ENCODE measurements at places on chromosomes 3 and 15.

- DNase-seq: peak; percentile 69
Observed at GRCh38 chr15:33150431-33150941, 44.0 kb downstream of the FMN1 start.

- peak; percentile 89 for DNase-seq
Observed at GRCh38 chr3:14921034-14921616, 26.3 kb upstream of the NR2C2 start.

DNA sequence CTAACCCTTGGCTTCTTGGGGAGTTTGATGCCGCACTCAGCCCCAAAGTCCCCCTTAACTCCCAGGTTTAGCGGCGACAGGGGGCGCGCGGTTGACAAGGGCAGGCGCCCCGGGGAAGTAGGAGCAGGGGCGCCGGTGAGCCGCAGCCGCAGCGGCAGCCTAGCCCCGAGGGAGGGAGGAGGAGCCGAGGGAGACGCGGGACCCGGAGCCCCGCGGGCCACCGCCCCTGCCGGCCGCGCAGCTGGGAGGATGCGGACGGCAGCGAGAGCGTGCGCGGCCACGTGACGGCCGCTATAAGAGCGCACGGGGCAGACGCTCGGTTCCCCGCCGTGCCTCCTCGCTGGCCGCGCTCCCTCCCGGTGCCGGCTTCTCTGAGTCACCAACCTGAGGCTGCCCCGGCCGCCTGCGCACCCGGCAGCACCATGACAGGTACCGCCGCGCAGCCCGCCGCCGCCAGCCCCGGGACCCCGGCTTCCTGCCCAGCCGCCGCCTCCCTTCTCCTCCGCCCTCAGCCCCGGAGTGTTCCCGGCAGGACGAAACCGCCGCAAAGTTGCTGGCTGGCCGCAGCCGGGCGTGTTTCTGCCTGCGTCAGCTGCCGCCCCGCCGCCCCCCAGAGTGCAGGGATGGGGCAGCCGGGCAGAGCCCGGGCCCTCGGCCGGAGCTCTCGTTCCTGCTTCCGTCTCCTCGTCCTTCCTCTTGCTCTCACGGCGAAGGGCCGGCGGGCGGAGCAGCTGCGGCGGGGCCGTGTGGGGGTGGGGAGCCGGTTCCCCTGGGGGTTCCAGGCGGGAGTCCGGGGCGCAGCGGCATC is at the start of gene GYG1:
TSS of gene GYG1 (plus strand) at position 322 of the 808 bp plus-strand sequence. CDS start at position 423, 101 bp downstream.
- DNase-seq: peak; percentile 85

DNA sequence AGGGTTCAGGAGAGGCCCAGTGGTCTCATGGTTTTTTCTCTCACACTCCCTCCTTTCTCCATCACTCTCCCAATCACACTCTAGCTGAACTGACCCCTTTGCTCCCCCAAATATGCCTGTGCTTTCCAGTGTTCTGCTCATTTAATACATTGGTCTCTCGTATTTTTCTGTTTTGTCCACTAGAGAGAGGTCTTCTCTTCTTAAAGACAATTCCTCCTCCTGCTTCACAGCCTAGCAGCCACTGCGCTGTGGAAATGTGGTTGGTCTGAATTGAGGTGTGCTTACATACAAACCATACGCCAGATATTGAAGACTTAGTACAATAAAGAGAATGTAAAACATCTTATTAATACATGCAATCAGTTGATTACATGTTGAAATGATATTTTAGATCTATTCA is 60.6 kb upstream of the XCR1 start:
- peak; percentile 68 for DNase-seq

DNA sequence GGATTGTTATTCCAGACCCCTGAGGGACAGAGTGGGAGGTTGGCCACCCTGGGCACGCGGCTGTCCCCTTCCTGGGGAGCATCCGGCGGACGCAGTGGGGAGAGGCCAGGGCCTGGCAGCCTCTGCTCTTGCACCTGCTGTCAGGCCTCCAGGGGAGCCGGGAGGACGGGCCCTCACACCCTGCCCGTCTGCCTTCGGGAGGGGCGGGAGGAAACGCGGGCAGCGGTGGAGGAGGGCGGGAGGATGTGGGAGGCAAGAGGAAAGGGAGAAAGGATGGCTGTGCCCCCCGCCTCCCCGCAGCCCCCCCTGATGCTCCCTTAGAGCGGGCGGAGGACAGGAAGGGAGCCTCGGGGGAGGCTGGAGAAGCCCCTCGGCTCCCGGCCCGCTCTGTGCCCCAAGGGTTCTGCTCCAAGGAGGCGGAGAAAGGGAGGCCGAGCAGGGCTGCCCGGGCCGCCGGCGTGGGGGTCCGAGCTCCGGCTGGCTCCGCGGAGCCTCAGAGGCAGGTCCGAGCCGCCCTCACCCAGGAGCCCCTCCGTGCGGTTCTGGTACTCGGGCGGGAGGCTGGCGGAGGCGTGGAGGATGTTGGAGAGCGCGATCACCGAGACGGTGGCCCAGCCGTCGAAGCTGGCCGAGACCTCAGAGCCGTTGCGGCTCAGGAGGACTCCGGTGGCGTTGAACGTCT is 40.9 kb downstream of the MUC20 start:
- DNase-seq: no peak

- peak; percentile 90 for DNase-seq
Observed at GRCh38 chr15:51322621-51323296, 15.6 kb downstream of the CYP19A1 start.

DNA sequence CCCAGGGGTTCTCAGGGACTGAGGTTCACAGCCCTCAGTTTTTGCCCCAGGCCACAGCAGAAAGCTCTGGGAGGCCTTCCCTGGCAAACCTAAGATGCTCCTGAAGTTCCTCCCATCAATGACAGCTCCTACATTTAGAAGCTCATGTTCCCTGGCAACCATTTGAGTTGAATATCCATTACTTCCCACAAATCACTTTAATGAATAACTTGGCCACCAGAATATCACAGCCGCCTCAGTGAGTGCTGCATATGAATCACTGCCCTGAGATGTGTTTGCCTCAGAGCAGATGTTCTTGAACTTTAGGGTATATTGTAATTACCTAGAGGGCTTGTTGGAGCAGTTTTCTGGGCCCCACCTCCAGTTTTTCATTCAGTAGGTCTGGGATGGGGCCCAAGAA is 27.4 kb downstream of the SLCO2A1 start:
- no peak for DNase-seq

GRCh38 chr3:55885721-55886120 is 398.6 kb upstream of the WNT5A start:
- no peak for DNase-seq

- DNase-seq: no peak
Observed at GRCh38 chr15:98596885-98597392, 51.4 kb upstream of the IGF1R start.

DNA sequence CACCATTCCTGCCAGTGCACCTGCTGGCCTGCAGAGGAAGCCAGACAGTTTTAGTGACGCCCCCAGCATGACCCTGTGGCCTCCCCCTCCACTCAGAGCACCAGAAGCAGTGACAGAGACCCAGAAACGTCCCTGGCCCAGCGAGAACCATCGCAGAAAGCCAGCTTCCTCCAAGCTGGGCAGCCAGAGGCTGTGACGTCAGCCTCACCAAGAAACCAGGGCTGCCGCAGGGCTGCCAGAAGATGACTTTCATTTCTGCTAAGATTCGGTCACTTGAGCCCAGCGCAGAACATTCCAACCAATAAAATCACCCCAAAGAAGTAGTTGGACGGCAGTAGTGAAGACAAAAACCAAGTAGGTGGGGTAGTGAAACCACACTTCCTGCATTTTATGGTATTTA is 29.6 kb upstream of the RPL32 start:
- peak; percentile 77 for DNase-seq

DNA sequence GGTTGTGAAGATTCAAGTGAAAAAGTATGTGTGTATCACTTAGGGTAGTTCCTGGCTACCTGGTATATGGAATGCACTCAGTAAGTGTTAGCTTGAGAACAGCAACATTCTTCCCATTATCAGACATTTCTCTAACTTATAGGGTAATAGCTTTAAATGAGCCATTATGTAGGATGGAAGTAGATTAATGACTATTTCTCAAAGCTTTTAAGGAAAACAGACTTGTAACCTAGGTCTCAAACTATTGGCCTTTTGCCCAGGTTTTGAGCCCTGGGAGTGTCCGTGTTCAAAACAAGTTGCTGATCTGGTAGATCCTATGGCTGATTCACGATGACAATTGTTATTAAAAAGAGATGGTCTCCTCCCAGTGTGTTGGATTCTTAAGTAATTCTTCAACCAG is 129.1 kb upstream of the UMPS start:
- no peak for DNase-seq

- DNase-seq: no peak
Observed at GRCh38 chr3:187999821-188000220, 154.1 kb upstream of the LPP start.

- DNase-seq: no peak
Observed at GRCh38 chr3:37456270-37456708, 281.9 kb upstream of the LRRFIP2 start.

GRCh38 chr15:35080226-35080625 is 4.9 kb downstream of the NANOGP8 start:
- no peak for DNase-seq

DNA sequence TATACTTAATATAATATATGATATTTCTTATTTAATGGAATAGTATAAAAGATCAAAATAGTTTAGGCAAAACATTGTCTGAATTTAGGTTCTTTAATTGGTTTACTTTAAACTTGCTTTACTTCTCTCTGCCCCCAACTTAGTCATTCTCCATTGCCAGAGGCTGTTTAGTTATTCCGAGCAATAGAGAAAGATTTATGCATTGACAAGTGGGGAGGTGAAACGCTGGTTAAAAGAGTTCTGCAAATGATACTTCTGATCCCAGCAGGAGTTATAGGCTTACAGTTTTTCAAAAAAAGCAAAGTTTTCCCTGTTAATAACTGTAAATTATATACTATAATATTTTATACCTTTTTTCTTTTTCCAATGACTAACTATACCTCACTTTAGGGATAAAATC is 145.4 kb downstream of the EPHA3 start:
- DNase-seq: no peak

- no peak for DNase-seq
Observed at GRCh38 chr3:157104928-157105652, 54.9 kb downstream of the CCNL1 start.

GRCh38 chr3:127857333-127857732 is 35.0 kb upstream of the MGLL start:
- no peak for DNase-seq

GRCh38 chr3:15220661-15221060 is 14.6 kb downstream of the CAPN7 start:
- DNase-seq: no peak

- DNase-seq: no peak
Observed at GRCh38 chr15:63071288-63071909, 28.9 kb downstream of the TPM1 start.

- DNase-seq: no peak
Observed at GRCh38 chr15:98964466-98965133, 43.0 kb downstream of the PGPEP1L start.

- DNase-seq: peak; percentile 9
Observed at GRCh38 chr3:41041462-41041861, 157.8 kb upstream of the CTNNB1 start.

- no peak for DNase-seq
Observed at GRCh38 chr3:183558495-183558894, 3.0 kb upstream of the KLHL6 start.

DNA sequence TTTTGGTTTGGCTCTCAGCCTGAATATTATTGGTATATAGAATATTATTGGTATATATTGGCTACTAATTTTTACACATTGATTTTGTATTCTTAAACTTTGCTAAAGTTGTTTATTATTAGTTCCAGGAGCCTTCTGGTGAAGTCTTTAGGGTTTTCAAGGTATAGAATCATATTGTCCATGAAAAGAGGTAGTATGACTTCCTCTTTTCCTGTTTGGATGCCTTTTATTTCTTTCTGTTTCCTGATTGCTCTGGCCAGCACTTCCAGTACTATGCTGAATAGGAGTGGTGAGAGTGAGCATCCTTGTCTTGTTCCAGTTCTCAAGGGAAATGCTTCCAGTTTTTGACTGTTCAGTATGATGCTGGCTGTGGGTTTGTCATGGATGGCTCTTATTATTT is 107.3 kb upstream of the LIPC start:
- DNase-seq: peak; percentile 31

DNA sequence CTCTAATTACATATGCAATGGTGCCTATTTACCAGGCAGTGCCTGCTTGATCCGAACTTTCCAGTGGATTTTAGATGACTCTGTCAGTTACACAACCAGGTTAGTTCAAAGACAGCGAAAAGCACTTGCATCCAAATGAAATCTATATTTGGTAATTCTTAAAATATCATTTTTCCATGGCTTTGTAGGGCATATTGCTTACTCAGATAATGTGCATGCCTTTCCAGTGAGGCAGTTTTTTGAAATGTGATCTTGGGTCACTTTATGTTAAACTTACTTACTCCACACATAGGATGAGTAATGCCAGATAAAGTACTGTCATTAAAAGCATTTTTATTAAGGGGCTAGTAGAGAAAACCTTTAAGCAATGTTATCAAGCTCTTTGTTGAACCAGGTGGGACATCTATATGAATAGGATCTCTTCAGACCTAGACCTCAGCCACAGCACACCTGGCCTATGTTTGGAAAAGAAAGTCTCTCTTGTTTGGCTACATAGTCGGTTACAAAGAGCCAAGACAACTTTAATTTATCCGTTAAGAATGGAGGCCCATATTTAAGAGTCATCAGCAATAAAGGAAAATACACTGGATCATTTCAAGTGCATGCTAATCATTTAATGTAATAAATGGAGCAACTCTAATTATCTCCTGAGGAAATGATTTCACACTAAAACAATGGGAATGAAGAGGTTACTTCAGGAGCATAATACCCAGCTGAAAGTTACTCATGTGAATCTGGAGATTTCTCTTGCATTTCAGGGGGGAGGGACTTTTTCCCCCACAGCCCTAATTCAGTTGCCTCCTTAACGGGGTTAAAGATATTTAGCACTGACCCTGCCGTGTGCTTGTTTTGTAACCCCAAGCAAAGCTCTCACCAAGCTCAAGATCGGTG is 56.3 kb upstream of the TMCO5A start:
- no peak for DNase-seq

DNA sequence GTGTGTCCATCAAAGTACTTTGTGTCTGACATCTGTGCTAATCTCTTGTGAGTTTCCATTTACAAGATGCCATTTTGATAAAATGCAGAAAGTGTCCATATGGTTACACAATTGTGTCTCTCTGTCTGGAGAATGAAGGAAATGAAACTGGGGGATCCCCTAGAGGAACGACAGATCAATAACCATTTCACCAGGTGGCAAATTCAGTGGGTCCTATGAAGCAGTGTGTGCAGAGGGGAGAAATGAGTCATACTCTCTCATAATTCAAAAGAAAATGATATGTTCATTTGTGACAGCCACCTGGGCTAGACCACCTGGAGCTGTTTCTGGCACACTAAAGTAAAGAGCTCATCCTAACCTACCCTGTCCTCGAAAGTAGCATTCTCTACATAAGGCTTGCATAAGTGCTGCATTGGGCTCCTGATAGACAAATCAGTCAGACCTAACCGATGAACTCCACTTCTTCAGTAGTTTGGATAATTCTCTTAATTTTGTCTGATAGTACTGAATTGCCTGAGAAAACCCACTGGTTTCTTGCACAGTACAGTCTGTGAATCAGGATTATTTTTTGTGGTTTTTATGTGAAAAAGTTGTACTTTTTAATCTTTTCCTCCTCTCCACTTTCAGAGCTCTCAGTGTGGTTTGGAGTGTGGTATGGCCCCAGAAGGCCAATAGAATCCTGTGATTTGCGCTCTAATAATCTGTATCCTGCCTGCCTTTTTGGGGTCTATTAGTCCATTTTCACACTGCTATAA is 10.3 kb upstream of the CD47 start:
- peak; percentile 39 for DNase-seq

- DNase-seq: peak; percentile 90
Observed at GRCh38 chr3:134473868-134474546, 11.8 kb downstream of the ANAPC13 start.

- DNase-seq: no peak
Observed at GRCh38 chr3:156617781-156618180, 56.6 kb upstream of the TIPARP start.

Measured in suppressor macrophage treated with lipopolysaccharide for 4 hours (primary cell).